KBM-7 (cell line): ENCODE measurements at places on chromosomes 4 and X.

DNA sequence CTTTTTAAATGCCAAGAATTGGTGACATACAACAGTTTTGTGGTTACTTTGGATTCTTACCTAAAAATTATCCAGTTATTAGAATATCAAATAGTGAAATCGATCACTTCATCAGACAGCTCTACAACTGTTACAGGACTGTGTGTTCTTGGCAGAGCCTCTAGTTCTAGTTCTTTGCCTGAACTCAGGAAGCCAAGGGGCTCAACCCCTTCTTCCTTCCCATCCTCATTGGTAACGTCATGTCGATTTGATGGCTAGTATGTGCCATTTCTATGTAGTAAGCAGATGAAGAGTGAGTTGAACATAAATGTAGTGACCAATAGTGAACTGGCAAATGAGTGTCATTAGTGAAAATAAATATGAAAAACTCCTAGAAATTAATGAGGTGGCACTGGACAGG lies 59.4 kb upstream of the LIMCH1 start:
- DNase-seq: no peak

DNA sequence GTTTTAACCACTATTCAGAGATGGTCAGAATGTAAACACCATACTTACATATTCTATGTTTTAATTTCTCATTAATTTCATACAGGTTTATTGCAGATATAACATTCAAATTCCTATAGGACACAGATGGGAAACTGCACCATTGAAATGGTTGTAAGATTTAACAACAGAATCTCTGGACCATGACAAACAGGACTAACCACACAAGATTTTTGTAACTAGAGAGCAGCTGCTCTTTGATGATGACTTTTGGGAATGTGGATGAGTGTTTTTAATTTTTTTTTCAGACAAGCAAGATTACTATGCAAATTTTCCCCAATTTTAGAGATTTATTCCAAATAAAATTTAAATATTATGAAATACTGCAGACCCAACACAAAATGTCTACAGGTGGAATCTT lies 610.2 kb downstream of the PCDH18 start:
- no peak for DNase-seq

GRCh38 chr4:176607807-176608206 lies 184.9 kb downstream of the VEGFC start:
- DNase-seq: no peak

GRCh38 chr4:37197899-37198298 lies 46.6 kb upstream of the NWD2 start:
- DNase-seq: no peak

DNA sequence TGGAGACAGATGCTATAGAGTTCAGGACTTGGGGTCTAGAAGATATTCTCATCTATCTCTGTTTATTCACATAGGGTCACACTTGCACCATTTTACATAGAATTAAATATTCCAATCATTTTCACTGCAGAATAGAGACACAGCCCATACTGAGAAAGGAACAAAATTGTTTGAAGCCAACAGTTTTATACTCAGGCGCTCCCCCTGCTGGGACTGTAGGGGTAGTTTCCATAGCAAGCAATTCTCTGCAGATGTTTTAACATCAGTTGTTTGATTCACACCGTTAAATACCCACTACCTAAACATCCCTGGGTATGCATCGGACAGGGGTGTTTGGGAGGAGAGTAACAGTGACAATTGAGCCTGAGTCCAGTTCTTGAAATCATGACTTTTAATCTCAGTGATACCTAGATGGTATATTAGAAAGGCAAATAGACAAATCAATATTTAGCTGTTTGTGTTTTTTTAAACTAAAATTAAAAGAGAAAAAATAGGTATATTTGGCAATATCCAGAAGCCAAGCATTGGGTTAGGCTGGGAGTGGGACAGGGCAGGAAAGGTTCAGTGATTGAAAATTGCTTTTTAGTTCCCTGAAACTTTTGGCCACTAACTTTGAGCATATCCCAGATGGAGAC lies 33.8 kb downstream of the LONRF3 start:
- peak; percentile 41 for DNase-seq

- no peak for DNase-seq
These were observed 88.7 kb downstream of the ATP11C start for GRCh38 chrX:139844163-139844562.

- DNase-seq: no peak
These were observed 65.3 kb upstream of the WDR1 start for GRCh38 chr4:10181745-10182445.

GRCh38 chr4:106502106-106502699 lies 133.6 kb upstream of the GIMD1 start:
- DNase-seq: peak; percentile 46
